GM23338 (cell line): ENCODE measurements at places on chromosomes 11 and 22. TPM values are rescaled to one million over a fixed set of nuclear protein-coding genes. Genes with fewer than 3 reads are reported as not detected.
A peak's percentile ranks its signal among the peaks of the same experiment; 100 is the strongest.

DNA sequence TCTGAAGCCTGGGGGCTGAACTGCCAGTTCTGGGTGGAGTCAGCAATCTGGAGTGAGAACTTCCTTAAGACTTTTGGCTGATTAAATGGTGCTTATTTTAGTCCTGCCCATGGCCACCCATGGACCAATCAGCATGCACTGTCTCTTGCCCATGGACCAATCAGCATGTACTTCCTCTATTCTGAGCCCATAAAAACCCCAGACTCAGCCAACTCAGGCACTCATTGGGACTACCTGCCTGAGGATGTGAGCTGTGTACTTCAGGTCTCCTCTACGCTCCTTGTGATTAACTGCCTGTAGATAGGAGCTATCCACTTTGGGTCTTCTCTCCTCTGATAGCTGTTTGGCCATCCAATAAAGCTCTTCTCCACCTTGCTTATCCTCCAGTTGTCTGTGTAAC lies 342.3 kb upstream of the CCDC179 start:
- peak; percentile 1 for DNase-seq

DNA sequence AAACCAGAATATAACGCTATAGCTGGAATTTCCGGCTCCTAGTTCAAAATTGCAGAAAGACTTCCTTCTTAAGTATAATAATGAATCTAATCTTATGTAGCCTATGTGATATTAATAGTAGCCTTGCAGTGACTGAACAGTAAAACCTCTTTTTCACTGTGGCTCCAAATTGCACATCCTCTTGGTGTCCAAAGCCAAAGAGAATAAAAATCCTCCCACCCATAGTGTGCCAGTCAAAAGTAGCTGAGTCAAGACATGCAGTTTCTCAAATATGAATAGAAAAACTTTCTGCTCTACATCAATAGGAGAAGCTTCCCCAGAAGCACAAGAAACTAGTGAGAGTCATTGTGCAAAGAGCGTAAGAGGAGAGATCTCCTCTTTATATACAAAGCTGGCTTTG lies 76.0 kb upstream of the PICALM start:
- no peak for DNase-seq

GRCh38 chr11:122888162-122888561 lies 5.6 kb downstream of the JHY start:
- no peak for DNase-seq

DNA sequence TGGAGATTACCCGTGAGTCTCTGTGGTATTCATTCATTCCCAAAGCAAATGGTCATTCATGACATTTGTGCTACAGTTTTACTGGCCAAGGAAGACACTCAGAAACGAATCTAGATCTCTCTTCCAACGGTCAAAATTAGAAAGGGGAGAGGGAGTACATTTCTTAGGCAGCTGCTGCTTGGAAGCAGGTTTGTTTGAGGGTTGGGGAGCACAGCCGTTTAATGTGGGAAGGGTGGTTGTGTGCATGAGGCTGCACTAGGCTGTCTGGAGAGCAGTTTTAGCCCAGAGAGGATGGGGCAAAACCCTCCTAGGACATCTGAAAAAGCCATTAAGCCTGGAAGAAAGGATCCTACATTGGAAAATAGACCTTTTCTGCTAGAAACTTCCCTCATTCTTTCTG lies 29.7 kb upstream of the TIMP3 start:
- DNase-seq, result no peak

Gene C11orf91
- total RNA-seq, result not detected in 2 replicates

Gene HTR3B
- total RNA-seq, result not detected in 2 replicates

Gene PNPLA3
- total RNA-seq, result 17.3 and 23.4 TPM in 2 replicates

Gene KDM4D
- total RNA-seq, result 0.94 and 2.6 TPM in 2 replicates

DNA sequence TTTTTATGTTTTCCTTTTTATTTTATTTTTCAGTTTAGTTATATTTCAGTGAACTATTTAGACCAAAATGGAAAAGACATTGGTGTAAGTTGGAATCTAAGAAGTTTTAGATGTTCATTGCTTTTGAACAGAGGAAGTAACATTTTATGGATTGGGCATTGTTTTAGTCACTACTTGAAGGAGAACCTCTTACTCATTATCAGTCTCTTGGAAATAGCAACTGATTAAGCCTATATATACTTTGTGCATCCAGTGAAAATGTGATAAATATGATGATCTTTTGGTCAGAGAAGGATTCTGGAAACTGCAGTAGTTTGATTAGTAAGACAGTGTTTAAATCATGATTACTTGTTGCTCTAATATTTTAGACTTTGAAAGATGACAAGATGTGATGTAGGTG lies 14.4 kb downstream of the ARHGEF12 start:
- no peak for DNase-seq

DNA sequence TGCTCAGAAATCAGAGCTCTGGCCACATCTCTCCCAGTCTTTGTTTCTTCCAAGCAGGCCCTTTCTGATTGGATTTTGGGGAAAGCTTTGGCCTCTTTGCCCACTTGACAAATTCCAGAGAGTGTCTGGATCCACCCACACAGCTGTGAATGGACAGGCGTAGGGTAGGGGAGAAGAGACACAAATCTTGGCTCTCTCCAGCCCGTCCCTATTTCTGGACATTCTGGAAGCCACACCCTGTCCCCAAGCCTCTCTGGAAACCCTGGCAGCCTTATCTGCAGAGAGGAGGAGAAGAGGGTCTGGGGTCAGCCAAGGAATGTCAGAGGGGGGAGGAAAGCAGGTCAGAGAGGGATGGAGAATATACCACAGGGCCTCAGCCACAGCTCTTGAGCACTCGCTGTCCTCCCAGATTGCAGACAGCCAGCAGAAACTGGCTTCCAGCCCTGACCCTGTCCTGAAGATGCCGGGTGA lies 59.5 kb upstream of the WNT11 start:
- DNase-seq, result no peak

Gene MYOD1
- not detected in 2 replicates for total RNA-seq
